H4 (cell line): ENCODE measurements at places on chromosomes 12 and 14.
A peak's percentile ranks its signal among the peaks of the same experiment; 100 is the strongest.

DNA sequence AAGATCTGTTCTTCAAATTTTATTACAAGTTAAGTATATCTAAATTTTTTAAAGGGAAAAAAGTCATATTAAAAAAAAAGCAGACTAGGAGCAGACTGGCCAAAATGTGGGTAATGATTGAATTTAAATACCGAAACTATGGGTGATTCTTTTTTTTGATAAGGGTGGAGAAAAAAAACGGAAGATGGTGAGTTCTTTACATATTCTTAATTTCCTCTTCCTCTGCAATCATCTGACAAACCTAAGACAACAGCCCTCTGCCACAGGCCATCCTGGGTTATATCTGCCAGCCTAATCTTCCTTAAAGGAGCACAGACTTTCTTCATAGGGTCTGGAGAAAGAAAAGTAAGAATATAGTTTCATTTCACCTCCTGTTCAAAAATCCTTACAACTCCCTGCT, 108.0 kb downstream of the PPP2R5E start:
- no peak for DNase-seq

DNA sequence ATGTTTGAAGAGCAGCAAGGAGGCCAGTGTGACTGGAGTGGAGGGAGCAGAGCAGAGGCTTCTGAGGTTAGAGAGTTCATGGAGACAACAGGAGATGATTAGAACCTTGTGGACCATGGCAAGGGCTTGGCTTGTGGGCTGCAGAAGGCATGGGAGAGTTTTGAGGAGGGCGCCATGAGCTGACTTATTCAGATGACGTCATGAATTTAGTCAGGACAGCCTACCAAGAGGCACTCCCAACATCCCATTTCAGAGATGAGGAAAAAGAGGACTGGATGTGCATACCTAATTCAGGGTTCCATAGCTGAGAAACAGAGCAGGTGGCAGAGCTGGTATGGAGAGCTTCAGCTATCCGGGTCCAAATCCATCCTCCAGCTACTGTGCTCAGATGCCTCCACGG, 101.8 kb downstream of the PLXNC1 start:
- no peak for DNase-seq

GRCh38 chr14:98685725-98686124, 586.3 kb downstream of the BCL11B start:
- no peak for DNase-seq

- DNase-seq, result no peak
Measured at GRCh38 chr12:107029081-107029480, 42.1 kb upstream of the MTERF2 start.

DNA sequence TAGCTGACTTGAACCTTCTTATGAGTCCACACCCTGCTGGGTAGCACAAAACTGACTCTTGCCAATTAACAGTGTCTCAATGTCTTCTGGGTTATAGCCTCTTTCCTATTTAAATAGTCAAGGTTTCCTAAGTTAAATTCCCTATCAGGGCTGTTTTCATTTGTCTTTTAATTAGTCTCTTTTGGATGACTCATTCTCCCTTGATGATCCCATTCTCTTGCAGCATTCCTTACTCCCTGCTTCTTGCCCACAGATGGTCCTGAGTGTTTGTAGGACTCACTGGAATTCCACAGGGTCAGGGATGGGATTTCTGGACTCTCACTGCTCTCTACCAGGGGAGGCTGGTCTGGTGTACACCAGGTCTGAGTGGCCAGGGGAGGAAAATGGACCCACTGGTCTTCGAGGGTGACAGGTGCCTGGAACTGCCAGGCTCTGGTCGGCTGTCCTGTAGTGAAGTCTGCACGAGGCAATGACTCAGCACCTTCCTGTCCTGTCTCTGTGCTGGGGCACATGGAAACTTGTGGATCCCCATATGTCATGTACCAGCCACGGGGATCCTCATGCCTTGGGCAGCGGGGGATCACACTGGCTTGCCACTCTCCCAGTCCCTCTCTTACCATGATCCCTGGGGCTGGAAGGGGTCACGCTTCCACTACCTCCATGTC, 236.5 kb upstream of the PELI2 start:
- no peak for DNase-seq

DNA sequence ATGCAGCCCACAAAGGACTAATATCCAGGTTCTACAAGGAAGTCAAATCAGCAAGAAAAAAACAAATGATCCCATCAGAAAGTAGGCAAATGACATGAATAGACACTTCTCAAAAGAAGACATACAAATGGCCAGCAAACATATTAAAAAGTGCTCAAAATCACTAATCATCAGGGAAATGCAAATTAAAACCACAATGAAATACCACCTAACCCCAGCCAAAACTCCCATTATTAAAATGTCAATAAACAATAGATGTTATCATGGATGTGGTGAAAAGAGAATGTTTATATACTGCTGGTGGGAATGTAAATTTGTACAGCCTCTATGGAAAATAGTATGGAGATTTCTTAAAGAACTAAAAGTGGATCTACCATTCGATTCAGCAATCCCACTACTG, 25.0 kb downstream of the SLC41A2 start:
- DNase-seq, result no peak

GRCh38 chr12:130013771-130014484, 110.1 kb upstream of the TMEM132D start:
- DNase-seq, result peak; percentile 62

DNA sequence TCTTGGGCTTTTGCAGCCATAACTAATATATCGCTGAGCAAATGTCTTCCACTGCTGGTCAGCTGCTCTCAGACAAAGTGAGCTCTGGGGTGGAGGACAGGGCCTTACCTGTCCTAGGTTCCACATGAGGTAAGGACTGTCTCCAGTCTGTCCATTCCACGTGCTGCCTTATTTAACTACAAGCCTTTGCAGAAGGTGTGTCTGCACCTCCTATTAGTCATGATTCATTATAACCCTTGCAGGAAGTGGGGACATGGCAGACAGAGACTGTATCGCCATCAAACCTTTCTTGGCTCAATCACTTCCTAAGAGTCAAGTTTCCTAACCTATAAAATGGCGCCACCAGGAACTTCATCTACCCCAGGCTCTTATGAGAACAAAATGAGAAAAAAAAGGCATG, 46.9 kb downstream of the SLC25A47 start:
- no peak for DNase-seq
